Stimulated activated CD8-positive, alpha-beta memory T cell treated with anti-CD3 and anti-CD28 coated beads, Interleukin-2, amount 100 ng/mL, for 1 hour (primary cell): ENCODE measurements at places on chromosomes 2 and 18.

- no peak for DNase-seq
Measured at GRCh38 chr18:13461936-13462335, 243.4 kb downstream of the LDLRAD4 start.

- no peak for DNase-seq
Measured at GRCh38 chr2:98470851-98471255, 26.2 kb downstream of the INPP4A start.

DNA sequence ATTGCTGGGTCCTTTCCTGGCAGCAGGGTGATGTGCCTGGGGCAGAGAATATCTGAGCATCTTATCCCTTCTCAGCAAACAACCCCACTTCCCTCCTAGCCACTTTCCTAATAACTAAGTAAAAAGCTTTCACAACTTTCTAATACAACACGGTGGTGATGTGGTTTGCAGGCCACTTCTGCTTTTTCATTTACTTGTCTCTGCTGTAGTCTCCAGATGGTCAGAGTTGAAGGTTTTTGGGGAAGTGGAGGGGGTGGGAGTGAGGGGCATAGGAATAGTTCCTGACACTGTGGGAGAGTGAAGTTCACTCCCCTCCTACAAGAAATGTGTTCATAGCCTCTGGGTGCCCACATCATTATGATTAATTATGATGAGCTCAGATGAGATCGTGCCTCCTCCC is 11.6 kb downstream of the OXER1 start:
- no peak for DNase-seq

- no peak for DNase-seq
Measured at GRCh38 chr2:11749646-11750349, 3.4 kb downstream of the LPIN1 start.

- no peak for DNase-seq
Measured at GRCh38 chr2:59734743-59735142, 818.7 kb downstream of the BCL11A start.

GRCh38 chr18:46222710-46223360 is 118.7 kb downstream of the HAUS1 start:
- DNase-seq, result no peak

DNA sequence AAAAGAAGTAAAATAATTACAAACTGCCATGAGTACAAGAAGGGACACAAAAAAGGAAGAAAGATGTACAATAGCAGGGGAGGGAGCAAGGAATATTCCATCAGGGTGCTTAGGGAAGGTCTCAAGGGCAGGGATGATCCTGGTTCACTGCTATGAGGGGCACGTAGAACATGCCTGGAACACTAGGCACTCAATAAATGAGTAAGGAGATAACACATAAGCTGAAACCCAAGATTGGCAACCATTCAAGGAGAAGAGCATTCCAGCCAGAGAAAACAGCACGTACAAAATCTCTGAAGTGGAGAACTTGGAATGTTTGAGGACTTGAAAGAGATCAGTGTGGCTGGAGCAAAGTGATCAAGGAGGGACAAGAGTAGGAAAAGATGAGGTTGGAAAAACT is 103.2 kb downstream of the FAM161A start:
- no peak for DNase-seq
